Right lung (tissue), 10 donors: ENCODE measurements at places on chromosomes 5 and 9. TPM values are rescaled to one million over a fixed set of nuclear protein-coding genes. Genes with fewer than 3 reads are reported as not detected.
A peak's percentile ranks its signal among the peaks of the same experiment; 100 is the strongest.

DNA sequence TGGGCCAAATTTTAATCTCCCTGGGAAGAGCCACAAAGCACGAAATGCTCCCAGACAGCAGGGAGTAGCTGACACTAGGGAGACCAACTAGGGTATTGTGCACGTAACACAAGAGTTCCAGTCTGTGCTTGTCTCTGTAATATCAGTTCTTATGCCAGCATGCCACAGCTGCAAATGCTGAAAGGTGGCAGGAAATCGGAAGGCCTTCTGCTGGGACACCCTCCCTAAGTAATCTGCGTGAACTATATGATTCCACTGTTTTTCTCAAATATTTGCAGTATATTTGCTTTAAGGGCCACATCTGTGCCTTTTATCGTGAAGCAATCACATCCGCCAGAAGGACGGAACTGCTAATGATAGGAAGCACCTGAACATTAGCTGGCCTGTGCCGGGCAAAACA lies 12.6 kb downstream of the VLDLR start:
- peak; percentile 38 for DNase-seq

GRCh38 chr5:150195736-150196485 lies 6.0 kb downstream of the SLC6A7 start:
- no peak for DNase-seq

GRCh38 chr5:81852291-81853029 lies 101.6 kb upstream of the SSBP2 start:
- DNase-seq = no peak

DNA sequence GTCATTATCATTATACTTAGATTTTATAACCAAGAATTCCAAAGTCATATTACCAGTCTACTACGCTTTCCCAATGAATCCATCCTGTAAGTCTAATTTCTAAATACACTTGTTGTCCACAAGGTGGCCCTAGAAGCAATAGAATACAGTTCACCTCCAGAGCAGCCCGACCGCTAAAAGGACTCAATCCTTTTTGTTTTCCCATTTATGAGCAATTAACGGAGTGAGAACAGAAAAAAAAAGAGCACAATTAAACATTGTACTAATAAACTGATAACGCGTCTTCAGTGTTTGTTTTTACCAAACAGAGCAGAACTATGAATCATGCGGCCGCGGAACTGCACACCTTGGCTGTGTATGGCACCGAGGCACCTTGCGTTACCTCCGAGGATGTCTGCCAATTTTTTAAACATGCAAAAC lies 160.7 kb upstream of the DAPK1 start:
- DNase-seq = peak; percentile 75

DNA sequence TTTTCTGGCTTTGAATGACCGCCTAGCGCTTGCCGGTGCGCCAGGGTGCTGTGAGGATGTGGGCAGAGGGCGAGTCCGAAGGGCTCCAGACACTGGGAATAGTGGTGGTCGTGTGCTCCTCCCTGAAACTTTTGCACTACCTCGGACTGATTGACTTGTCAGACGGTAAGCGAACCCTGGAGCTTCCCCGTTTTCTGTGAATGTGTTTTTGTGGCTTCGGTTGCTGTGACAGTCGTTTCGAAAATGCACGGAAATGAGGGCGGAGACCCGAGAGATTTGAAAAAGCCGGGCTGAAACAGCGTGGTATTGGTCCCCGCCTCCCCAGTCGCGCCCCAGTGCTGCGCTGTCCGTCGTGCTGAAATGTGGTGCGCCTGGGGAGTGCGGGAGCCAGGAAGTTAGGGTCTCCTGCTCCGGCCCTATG lies 102.5 kb upstream of the GABRP start:
- peak; percentile 56 for DNase-seq

DNA sequence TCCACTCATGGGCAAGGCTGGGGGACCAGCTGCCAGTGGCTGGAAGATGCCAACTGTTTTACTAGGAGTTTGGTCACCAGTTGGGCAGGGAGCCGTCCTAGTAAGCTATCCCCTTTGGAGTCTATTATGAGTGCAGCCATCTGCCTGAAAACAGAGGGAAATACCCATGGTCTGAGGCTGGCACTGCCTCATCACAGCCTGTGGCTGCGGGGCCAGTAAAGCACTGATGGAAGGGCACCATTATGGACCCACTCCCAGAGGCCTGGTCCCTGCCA lies 187.2 kb upstream of the PANK3 start:
- DNase-seq = no peak

- DNase-seq = no peak
Observed at GRCh38 chr9:33186457-33187168, 19.5 kb upstream of the B4GALT1 start.

DNA sequence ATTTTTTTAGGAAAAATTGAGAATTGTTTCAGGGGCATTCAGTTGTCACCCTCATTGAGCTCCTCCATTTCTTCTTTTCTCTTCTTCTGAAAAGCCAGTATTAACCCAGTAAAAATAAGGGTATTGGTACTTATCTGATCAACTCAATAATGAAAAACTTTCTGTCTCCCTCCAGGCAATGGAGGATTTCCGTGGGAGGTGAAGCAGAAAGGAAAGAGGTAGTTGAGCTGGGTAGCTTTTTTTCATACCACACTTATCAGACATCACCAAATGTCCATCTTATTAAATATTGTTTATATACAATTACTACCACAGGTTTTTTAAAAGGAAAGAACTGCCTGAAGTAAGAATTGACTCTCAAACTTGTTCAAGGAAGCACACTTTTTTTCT lies 731.1 kb upstream of the ZNF608 start:
- no peak for DNase-seq

GRCh38 chr5:151885138-151885908 lies 39.3 kb downstream of the GLRA1 start:
- no peak for DNase-seq

- no peak for DNase-seq
Observed at GRCh38 chr9:122336866-122337555, 33.8 kb upstream of the PTGS1 start.

DNA sequence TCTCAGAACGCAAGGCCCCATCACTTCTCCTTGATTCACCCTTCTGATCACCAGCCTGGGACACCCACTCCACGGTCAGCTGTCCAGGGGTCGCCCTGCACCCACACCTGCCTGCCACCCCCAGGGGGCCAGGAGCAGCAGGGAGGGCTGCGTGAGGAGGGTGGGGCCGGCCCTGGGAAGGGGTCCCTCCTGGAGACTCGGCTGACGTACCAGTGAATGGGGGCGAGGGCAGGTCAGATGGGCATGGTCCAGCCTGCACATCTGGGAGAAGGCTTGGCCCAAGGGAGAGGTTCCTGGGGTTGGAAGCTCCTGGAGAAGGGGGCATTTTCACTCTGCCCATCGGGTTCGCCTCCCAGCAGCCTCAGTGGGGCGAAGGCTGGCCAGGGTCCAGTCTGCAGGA lies 21.8 kb upstream of the SARDH start:
- no peak for DNase-seq

GRCh38 chr9:105854026-105854782 lies 159.9 kb downstream of the TMEM38B start:
- DNase-seq = no peak

DNA sequence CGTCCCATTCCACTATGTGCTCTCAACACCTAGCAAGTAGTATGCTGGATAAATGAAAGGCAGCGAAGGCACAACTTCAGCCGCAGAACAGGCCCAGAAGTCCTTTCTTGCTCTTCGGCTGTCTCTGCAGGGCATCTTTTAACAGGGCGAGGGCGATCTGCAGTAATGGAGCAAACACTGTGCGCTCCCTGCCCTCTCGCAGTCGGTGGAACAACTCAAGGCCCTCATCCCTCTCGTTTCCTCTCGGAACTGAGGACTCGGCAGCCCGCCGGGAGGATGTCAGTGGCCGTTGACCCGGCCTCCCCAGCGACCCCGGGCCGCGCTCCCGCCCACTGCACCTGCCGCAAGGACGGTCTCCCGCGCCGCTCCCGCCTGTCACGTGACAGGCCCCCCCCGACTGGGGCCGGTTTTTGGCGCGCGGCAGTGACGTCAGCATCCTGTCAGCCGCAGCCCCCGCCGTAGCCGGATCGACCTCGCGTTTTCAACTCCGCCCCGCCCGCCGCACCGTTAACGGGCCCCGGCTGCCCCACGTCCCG lies 1.1 kb downstream of the ZNF367 start:
- peak; percentile 82 for DNase-seq

DNA sequence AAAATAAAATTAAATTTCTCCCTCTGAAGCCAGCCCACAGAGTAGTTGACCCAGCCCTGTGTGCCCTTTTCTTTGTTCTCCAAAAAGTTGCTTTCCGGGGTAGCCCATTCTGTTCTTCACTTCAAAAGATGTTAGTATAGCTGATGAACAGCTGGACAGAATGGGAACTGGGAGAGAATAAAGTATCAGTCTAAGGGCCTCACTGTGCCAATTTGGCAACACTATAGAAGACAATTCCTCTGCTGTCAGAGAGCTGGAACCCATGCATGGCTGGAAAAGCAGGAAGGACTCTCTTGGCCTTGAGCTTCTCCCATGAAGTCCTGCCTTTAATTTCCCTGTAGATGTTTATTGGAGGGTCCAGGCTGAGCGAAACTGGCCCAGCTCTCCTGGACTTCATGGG lies 11.0 kb upstream of the TNFSF8 start:
- no peak for DNase-seq

Gene TSSK1B
- polyA plus RNA-seq = not detected

Gene PPP3R2
- not detected for polyA plus RNA-seq

Gene UHRF2
- 47.8 TPM for polyA plus RNA-seq

DNA sequence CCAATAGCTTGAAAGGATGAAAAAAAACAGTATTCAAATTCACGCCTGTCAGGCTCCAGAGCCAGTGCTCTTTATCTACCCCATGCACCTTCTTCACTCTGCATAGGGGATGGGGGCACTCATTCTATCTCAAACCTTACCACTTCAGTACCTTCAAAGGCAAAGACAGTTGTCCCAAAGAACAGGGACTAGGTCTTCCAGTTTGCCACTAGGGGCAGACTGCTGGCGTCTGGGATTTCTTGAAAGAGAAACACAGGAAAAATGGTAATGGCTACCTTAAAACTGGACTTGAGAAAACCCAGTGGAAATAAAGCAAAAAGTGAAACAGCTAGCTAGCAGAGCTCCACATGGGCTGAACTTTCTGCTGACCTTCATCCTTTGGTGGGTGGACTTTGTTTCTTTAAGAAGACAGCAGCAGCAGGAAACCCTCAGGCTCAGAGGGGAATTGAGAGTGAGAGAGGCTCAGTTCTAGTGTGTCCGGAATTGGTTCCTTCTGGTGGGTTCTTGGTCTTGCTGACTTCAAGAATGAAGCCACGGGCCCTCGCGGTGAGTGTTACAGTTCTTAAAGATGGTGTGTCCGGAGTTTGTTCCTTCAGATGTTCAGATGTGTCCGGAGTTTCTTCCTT lies 41.0 kb upstream of the SLC36A1 start:
- no peak for DNase-seq

DNA sequence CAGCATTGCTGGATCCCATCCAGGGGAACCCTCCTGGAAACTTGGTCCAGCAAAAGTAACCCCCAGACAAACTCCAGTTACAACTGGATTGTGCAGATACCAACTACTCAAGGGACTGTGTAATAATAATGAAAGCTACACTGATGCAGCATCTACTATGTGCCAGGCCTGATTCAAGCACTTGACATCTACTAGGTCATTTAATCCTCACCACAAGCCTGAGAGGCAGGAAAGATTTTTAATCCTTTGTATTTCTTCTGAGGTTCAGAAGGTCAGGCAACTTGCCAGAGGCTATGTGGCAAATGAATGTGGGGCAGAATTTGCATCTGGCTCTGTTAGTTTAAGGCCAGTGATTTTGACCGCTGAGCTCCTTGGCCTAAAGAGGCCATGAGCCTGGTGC lies 29.5 kb upstream of the FOXI1 start:
- DNase-seq = no peak

DNA sequence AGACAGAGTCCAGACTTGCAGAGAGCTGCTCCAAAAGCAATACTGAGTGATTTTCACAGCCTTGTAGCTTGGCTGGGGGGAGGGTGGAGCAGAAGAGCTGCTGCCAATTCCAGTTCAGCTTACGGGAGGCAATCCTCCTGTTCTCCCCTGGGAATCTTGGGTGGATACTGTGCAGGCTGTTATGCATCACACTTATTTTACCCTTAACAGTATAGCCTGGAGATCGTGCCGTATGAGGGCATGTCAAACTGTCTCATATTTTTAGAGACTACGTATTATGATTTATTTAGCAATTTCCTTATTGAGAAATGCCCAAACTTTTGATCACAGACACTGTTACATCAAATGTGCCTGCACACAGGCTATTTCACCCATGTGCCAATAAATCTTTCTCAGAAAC lies 85.2 kb downstream of the BASP1 start:
- DNase-seq = no peak

DNA sequence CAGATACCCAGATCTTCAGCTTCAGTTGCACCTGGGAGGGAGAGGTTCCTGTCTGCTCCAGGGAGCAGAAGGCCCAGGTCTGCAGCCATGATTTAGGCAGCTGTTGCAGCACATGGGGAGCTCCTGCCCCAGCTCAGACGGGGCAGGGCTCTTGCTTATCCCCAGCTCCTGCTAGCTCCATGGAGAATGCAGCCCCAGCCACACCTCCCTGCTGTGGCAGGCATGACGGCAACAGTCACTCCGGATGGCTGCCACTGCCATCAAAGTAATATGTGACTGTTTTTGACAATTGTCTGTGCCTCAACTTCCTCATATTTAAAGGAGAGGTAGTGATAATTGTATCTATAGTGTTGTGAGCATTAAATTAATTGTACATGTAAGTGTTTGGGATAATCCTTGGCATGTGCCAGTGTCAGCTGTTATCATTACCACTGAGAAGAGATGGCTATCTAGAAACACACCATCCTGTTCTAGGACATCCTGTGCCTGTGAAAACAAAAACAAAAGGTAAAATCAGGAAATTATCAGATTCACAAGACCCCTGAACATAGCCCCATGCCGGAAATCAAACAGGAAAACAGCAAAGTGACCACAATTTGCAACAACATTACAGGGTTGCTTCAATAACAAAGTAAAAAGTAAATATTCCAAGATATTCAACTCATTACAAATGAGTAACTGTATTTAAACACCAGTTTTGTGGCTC lies 1048.8 kb upstream of the ACO1 start:
- no peak for DNase-seq

Gene ZNF454
- polyA plus RNA-seq = 5.4 TPM

DNA sequence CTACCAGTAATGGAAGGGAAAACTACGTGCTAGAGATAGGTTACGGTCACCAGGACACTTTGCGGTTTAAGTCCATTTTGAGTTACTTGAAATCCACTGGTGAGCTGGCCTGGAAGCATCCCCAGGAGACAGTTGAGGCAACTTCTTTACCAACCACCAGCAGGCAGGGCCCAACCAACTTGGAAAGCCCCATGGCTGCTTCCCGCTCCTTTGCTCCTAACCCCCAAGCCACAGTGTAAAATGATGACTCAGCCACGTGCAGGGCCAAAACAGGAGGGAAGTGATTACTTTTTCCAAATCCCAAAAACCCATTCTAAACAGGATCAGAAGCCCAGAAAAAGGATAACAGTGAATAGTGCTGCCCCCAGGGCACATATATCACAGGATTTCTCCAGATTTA lies 87.4 kb downstream of the PAX5 start:
- no peak for DNase-seq

- no peak for DNase-seq
Observed at GRCh38 chr9:124436320-124436719, 13.9 kb upstream of the ADGRD2 start.

DNA sequence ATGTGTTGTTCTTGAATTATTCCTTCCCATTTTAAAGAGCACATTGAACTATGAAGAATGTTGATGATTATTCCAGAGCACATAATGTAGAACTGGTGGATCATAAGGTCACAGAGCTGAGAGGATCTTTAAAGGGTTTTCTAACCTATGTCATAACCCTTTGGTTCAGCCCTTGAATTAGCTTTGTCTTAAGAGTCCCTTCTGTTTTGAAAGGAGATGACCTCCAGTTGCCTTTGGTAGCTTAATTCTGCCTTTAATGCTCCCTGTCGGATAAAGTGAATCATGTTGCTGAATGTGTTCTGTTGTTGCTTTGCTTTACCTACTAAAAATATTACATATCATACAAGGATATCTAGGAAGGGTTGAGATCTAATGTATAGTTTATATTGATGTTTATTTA lies 99.1 kb upstream of the PRRC1 start:
- no peak for DNase-seq
